Inflammatory macrophage treated with lipopolysaccharide for 4 hours (primary cell): ENCODE measurements at places on chromosomes 11 and 22.

GRCh38 chr11:129023968-129024676, 81.5 kb upstream of the TP53AIP1 start:
- no peak for DNase-seq

DNA sequence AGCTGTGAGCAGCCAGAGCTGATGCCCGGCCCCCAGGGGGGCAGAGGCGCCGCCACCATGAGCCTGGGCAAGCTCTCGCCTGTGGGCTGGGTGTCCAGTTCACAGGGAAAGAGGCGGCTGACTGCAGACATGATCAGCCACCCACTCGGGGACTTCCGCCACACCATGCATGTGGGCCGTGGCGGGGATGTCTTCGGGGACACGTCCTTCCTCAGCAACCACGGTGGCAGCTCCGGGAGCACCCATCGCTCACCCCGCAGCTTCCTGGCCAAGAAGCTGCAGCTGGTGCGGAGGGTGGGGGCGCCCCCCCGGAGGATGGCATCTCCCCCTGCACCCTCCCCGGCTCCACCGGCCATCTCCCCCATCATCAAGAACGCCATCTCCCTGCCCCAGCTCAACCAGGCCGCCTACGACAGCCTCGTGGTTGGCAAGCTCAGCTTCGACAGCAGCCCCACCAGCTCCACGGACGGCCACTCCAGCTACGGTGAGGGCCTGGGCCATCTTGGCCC, 6.1 kb downstream of the CDC42EP1 start:
- DNase-seq = peak; percentile 78

GRCh38 chr22:29860006-29860766, 22.1 kb upstream of the ASCC2 start:
- DNase-seq = peak; percentile 59

GRCh38 chr11:44537679-44538078, 27.8 kb upstream of the CD82 start:
- DNase-seq = no peak

DNA sequence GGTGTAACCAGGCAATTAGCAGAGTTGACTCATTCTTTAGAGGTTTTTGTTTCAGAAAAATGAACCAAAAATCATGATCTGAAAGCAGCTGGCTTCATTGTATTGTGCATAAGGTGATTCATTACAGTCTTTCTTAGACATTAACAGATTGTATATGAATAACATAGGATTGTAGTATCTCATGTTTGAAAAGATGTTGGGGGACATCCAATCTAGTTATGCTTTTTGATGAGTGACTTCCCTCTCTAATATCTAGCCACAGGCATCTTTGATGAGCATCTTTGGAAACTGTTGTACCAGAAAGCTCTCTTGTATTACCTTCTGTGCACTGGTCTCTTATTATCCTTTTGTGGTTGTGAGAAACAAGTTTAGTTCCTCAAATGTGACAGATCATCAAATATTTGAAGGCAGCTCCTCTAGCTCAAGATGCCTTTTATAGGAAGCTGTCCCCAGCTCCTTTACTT, 8.3 kb downstream of the GRK3 start:
- peak; percentile 37 for DNase-seq

- DNase-seq = peak; percentile 96
Observed at GRCh38 chr11:35006389-35007128, 90.1 kb downstream of the PDHX start.

DNA sequence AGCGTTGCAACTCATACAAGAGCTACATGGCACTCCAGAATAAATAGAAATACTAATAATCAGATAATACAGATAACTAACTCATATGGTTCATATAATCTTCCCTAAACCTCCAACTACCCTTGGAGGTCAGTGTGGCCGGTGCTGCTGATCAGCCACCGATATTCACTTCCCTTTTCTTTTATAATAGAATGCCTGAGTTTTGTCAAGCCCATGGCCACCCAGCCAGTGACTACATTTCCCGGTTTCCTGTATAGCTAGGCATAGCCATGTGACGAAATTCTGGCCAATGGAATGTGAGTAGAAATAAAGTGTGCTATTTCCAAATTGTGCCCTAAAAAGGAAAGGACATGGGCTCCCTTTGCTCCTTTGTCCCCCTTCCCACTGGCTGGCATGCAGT, 5.9 kb upstream of the CAT start:
- DNase-seq = peak; percentile 75

DNA sequence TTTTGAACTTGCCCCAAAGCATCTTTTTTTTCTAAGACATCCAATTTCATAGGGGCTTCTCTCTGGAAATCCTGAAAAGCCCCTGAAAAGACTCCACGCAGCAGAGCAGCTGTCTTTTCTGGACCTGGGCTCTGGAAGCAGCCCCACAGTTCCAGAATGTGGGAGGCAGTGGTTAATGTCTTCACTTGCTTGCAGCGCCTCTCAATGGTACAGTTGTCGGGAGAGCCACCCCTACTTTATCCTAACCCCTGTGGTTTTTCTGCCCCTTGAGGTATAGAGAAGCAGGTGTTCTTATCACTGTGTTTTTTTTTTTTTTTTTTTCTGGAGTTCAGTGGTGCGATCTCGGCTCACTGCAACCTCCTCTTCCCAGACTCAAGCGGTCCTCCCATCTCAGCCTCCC, 83.4 kb upstream of the SORL1-AS1 start:
- DNase-seq = no peak

- no peak for DNase-seq
Observed at GRCh38 chr22:44338906-44339305, 26.2 kb upstream of the SHISAL1 start.

GRCh38 chr11:36164506-36165250, 124.5 kb downstream of the COMMD9 start:
- no peak for DNase-seq

- DNase-seq = no peak
Observed at GRCh38 chr11:96329855-96330510, 13.0 kb downstream of the MAML2 start.
